ENCODE measurements at places on chromosomes 5 and 9.

DNA sequence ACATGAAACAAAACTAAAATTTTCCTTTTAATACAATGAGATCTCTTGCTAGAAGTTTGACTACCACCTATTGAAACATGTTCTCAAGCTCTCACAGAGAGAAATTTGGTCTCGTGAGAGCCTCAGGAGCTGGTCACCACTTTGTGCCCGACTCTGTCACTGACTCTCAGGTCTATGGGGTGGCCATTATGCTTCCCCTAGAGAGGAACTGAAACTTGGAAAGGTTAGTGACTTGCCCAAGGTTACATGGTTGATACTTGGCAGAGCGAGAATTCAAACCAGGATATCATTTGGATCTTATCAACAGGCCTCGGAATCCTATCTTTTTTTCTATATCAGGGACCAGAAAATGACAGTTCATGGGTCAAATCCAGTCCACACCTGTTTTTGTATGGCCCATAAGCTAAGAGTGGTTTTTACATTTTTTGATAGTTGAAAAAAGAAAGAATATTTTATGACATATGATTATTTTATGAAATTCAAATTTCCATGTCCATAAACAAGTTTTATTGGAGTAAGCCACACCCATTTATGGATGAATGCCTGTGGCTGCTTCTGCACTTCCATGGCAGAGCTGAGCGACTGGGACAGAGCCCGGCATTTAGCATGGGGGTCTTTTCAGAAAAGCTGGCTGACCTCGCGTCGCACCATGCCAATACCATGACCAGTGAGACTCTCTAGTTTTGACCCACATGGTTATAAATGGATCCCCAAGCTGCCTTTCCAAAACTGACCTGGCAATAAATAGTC, 44.8 kb upstream of the EQTN start:
- no peak for DNase-seq

DNA sequence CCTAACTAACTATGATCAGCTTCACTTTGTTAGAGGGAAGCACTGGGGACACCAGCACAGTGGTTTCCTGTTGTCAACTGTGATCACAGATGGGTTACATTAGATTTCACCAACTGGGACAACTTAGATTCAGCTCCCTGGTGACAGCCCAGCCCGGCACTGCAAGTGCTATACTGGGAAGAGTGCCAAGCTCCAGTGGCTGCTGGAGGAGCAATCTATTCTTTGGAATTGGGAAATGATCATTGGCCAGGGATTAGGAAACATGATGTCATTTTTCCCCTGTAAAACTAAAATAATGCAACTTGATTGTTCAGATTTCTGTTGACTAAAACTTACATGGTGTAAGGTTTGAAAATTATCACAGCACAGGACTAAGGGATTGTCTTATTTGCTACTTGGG, 33.2 kb downstream of the PTGR1 start:
- DNase-seq: no peak

GRCh38 chr9:18477719-18478118, 3.8 kb downstream of the ADAMTSL1 start:
- DNase-seq: no peak

- DNase-seq: no peak
Observed at GRCh38 chr9:87710443-87710842, 15.5 kb upstream of the CTSL start.

DNA sequence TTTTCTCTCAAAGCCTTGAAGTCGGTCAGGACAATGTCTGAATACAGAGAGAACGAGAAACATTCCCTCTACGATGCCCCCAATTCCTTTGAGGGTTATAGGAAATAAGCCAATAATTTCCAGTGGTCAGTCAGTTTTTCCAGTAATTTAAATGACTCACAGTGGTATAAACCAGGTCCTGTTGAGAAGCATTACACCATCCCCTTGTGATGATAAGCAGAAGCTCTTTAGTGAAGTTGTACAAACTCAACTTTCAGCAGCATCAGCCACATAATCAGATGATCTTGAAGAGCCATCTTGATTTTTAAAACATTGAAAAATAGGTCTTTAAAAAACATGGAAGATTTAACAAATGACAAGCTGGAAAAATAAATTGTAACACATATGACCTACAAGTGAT, 173.9 kb upstream of the ZNF462 start:
- no peak for DNase-seq

DNA sequence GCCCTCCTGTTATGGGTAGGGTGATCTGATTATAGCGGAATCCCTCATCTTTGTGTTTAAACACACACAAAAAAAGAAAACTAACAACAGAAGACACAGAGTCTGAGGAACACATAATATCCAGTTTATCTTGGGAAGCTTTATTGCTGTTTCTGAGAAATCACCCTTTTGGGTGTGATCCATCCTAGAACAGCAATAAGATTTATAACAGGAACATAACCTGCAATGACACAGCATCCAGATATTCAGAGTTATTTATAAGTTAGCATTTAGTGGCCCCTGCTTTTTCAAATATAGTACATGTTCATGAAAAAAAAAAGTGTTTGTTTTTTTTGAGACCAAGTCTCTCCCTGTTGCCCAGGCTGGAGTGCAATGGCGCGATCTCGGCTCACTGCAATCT, 79.9 kb downstream of the RFK start:
- no peak for DNase-seq

All from hematopoietic multipotent progenitor cell (in vitro differentiated cells).